ENCODE measurements at places on chromosomes 1 and 21.

GRCh38 chr1:44808938-44809917 is 905 bp downstream of the BTBD19 start:
- DNase-seq = peak; percentile 51

- peak; percentile 76 for DNase-seq
Measured at GRCh38 chr1:111110197-111110899, 29.5 kb downstream of the DRAM2 start.

DNA sequence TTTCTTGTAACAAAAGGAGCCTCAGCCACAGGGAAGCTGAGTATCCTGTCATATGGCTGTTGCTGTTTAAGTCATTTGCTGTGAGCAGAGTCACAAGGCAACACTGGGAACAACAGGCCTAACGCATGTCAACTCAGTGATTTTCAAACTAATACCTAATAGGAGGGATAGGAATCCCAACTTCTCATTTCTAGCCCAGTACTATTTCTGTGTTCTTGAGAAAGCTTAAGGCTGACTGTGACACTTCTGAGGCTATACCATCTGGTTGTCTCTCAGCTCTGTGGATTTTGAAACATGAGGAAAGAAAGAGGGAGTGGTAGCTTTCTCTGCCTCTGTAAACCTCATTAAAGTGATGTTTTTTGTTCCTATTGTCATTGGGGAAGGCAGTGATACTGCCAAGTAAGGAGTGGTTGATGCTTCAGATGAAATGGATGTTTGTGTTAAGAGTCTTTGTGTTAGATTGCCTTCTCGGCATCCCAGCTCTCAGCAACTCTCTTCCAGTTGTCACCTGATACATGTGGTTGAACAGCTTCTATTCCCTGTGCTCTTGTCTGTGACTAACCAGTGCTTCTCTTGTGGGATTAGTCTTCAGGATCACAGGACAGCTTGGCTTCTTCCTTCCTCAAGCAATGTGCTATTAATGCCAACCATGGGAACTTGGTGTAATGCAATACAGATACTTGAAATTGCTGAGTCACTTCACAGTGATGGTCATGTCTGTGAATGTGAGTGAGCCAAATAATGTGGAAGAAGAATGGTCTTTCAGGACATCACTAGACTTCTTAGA is 166.8 kb upstream of the IVNS1ABP start:
- no peak for DNase-seq

GRCh38 chr1:31208361-31208945 is 31.2 kb downstream of the NKAIN1 start:
- DNase-seq = no peak

DNA sequence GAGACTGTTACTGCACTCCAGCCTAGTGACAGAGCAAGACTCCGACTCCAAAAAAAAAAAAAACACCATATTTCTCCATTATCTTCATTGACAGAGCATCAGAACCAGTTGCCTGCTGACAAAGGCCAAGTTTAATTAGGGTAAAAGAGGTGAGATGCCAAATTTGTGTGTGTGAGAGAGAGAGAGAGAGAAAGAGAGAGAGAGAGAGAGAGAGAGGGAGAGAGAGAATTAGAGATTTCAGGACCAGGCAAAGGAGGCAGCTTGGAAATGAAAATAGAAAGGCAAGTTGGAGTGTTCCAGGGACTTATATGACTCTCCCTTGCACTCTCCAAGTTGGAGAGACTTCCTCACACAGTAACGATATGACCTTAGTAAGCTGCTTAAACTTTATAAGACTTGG is 24.3 kb upstream of the UAP1 start:
- no peak for DNase-seq

DNA sequence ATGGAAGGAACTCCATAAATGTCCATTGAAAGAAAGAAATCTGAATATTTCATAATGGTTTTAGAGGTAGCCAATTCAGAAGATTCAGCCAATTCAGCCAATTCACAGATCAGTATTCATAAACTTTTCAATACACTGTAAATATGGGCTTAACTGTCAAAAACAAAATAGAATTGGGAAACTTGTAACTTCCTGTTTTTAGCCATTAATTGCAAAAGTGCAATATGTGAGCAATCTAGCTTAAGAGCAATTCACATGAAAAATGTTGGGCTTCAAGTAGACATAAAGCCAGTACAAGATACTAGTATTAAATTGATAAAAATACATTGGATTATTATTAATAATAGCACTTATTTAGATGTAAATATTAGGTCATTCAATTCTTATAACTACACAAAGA is 27.5 kb upstream of the PLPPR4 start:
- DNase-seq = no peak

DNA sequence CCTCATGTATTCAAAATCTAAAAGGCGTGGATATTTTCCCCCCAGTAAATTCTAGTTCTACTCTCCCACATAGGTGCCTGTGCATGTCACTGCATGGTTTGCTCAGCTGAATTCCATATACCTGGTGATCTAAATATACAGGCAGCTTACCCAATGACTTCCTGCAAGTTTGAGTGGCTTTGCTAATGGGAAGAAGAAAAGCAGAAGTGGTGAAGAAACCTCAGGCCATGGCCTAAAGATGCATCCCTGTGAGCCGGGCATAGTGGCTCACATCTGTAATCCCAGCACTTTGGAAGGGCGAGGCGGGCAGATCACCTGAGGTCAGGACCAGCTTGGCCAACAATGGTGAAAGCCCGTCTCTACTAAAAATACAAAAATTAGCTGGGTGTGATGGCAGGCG is 11.5 kb downstream of the SLC44A3 start:
- DNase-seq = no peak

All from stomach (tissue), 19 donors.